Activated CD4-positive, alpha-beta T cell treated with anti-CD3 and anti-CD28 coated beads, Interleukin-10, Interleukin-2, amounts not matched to agents 100 ng/mL and 50 ng/mL, durations not matched to agents 16 hours and 8 hours (primary cell): ENCODE measurements at places on chromosomes 2 and 18.

- no peak for DNase-seq
Measured at GRCh38 chr2:46268196-46268595, 29.0 kb upstream of the EPAS1 start.

DNA sequence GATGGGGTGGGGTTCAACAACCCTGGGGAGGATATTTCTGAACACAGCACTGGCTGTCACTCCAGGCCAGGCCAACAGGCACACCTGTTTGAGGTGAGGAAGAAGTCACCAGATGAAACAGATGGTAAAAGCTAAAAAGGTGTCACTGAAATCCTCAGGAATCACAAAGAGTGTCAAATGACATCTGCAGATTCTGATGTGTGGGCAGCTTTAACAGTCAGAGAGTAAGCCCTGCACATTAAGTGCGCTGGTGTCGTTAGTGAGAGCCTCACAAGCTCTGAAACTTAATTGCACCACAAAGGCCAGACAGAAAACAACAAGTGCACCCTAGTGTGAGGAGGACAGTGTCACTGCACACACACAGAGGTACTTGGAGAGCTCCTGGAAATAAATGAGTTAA is 13.6 kb downstream of the FLACC1 start:
- no peak for DNase-seq

- peak; percentile 80 for DNase-seq
Measured at GRCh38 chr2:68828887-68829708, 42.1 kb downstream of the BMP10 start.

DNA sequence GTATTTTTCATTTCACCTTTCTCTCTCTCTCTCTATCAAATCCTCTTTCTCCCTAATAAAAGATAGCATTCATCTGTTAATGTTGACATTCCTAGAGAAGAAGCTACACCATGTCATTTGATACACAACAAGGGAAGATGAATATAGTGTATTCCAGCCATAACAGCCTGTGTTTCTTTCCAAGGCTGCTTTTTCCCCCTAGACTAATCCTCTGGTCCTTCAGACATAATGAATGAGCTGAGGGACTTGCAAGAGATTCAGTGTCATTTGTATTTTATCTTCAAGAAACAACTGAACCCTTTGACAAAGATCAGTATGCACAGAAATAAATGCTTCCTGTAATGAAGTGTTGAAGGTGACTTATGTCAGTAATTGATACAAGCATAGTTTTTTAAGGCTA is 284.0 kb upstream of the NXPH2 start:
- DNase-seq, result no peak

DNA sequence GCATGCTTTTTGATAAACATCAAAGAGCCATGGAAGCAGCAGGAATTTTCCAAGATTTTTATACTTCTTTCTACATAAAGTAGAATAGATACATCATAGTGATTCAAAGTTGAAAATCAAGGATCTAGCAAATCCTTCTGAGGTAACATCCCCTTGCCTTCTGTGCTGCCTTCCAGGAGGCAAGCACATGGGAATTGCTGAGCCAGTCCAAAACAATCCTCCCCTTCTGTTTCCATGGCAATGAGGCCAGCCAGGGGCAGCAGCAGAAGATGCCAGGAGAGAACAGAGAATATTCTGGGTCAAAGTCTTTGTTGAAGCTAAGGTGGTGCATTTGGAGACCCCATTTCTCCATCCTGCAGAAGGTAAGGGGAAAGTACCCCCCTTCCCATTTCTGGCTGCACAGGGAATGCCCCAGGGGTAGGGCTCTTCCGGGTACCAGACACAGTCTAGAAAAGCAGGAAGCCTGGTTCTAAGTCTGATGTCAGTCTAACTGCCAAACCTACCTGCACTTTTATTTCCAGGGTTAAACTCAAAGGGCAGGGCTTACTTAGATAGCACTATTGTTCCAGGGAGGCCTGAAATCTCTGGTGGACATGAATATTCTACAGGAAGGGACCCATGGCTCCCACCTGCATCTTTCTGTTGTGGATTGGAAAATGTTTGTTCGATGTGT is 22.1 kb downstream of the CENPA start:
- no peak for DNase-seq
